ENCODE measurements at places on chromosomes 16 and 17. TPM values are rescaled to one million over a fixed set of nuclear protein-coding genes. Genes with fewer than 3 reads are reported as not detected.

- no peaks in the 10 kb centered on the region for H3K4me1 ChIP-seq
- no peak overlapping the region for H3K4me3 ChIP-seq
- no peak overlapping the region for H3K27ac ChIP-seq
- H3K27me3 ChIP-seq, result no peaks in the 10 kb centered on the region
These were observed 12.7 kb upstream of the CRHR1 start for GRCh38 chr17:45771271-45771959.

DNA sequence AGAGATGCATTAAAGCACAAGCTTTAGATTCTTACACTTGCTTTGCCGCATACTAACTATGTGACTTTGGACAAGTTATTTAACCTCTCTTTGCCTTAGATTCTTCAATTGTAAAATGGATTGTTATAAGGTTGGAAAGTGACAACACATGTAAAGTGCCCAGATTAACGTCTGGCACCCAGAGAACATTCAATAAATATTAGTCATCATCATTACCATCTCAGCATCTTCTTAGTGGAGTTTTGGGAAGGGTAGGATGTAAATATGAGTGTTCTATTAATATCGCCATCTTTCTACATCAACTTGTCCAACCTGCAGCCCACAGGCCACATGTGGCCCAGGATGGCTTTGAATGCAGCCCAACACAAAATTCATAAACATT lies 27.4 kb upstream of the FAM20A start:
- H3K27me3 ChIP-seq, result no peaks in the 10 kb centered on the region
- no peaks in the 10 kb centered on the region for H3K4me1 ChIP-seq
- no peak overlapping the region for H3K27ac ChIP-seq
- no peak for DNase-seq
- H3K4me3 ChIP-seq, result no peak overlapping the region

GRCh38 chr17:41494524-41494923 lies 4.8 kb upstream of the KRT36 start:
- no peak for DNase-seq
- no peaks in the 10 kb centered on the region for H3K36me3 ChIP-seq
- H3K4me3 ChIP-seq, result no peak overlapping the region
- H3K27ac ChIP-seq, result no peak overlapping the region

DNA sequence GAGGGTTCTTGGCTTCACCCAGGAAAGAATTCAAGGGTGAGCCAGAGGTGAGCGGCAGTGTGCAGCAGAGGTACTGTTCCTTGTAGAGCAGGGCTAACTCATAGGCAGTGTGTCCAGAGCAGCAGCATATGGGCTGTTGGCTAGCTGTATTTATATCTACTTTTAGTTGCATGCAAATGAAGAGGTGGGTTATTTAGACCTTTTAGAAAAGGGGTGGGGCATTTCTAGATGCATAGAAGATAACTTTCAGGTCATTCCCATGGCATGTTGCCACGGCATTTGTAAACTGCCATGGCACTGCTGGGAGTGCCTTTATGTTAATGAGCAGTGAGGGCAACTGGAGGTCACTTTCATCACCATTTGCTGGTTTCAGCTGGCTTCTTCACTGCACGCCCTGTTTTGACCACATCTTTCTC lies 141.0 kb downstream of the STX8 start:
- no peak overlapping the region for H3K27ac ChIP-seq
- DNase-seq, result no peak
- no peaks in the 10 kb centered on the region for H3K27me3 ChIP-seq
- no peak overlapping the region for H3K4me3 ChIP-seq
- H3K36me3 ChIP-seq, result no peaks in the 10 kb centered on the region

- H3K36me3 ChIP-seq, result peaks cover 13% of the 10 kb centered on the region
- peak; percentile 71 for DNase-seq
- peaks cover 17% of the 10 kb centered on the region for H3K4me1 ChIP-seq
- peak overlapping the region; percentile 76 for H3K4me3 ChIP-seq
- H3K27ac ChIP-seq, result peak overlapping the region; percentile 99
- no peaks in the 10 kb centered on the region for H3K27me3 ChIP-seq
These were observed 13.2 kb upstream of the AURKB start for GRCh38 chr17:8223356-8224126.

GRCh38 chr16:73040735-73041402 lies 7.1 kb downstream of the ZFHX3 start:
- H3K27me3 ChIP-seq, result no peaks in the 10 kb centered on the region
- no peak overlapping the region for H3K4me3 ChIP-seq
- H3K36me3 ChIP-seq, result no peaks in the 10 kb centered on the region
- peaks cover 53% of the 10 kb centered on the region for H3K4me1 ChIP-seq
- no peak overlapping the region for H3K27ac ChIP-seq

- H3K4me3 ChIP-seq, result no peak overlapping the region
- no peaks in the 10 kb centered on the region for H3K36me3 ChIP-seq
- no peak for DNase-seq
- H3K27me3 ChIP-seq, result no peaks in the 10 kb centered on the region
These were observed 502.8 kb upstream of the GOT2 start for GRCh38 chr16:59236804-59237458.

DNA sequence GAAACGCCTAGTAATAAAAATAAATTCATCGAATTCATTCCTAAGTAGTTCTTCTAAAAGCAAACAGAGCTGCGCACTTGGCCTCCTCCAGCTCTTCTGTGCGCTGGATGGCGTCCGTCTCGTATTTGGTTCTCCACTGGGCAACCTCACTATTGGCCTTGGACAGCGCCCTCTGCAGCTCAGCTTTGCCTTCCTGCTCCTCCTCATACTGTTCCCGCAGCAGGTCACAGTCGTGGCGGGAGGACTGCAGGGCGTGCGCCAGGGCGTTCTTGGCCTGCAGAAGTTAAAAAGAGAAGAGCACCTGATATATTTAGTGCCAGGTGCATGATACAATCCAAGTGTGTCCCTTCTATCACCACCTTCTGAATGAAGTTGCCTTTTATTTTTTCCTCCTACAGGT lies 21.8 kb downstream of the MYH3 start:
- H3K4me3 ChIP-seq, result no peak overlapping the region
- no peaks in the 10 kb centered on the region for H3K27me3 ChIP-seq
- peaks cover 6% of the 10 kb centered on the region for H3K36me3 ChIP-seq
- DNase-seq, result no peak
- no peak overlapping the region for H3K27ac ChIP-seq
- H3K4me1 ChIP-seq, result no peaks in the 10 kb centered on the region

GRCh38 chr17:81866440-81867169 lies 4.5 kb downstream of the ARHGDIA start:
- peaks cover 67% of the 10 kb centered on the region for H3K36me3 ChIP-seq
- no peak overlapping the region for H3K4me3 ChIP-seq
- no peaks in the 10 kb centered on the region for H3K27me3 ChIP-seq
- H3K4me1 ChIP-seq, result peaks cover 42% of the 10 kb centered on the region
- peak overlapping the region; percentile 97 for H3K27ac ChIP-seq
- DNase-seq, result peak; percentile 56

DNA sequence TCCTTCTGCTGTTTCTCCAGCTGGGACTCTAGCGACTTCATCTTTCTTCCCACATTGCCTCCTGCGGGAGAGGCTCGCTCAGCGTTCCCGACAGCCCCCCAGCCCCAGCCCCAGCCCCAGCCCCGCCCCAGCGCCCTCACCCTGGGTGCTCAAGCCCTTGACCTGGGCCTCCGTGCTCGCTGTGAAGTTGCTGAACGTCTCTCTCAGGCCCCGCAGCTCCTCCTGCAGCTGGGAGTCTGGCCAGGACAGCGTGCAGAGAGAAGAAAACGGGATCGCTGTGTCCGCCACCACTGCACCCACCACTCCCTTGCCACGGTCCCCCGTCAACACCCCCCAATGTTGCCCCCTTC lies 2.4 kb downstream of the ASGR1 start:
- H3K27ac ChIP-seq, result no peak overlapping the region
- peak; percentile 29 for DNase-seq
- peak overlapping the region; percentile 41 for H3K4me3 ChIP-seq
- no peaks in the 10 kb centered on the region for H3K36me3 ChIP-seq
- H3K27me3 ChIP-seq, result no peaks in the 10 kb centered on the region

GRCh38 chr17:42803074-42803883 lies 4.6 kb downstream of the CNTD1 start:
- H3K27ac ChIP-seq, result no peak overlapping the region
- DNase-seq, result no peak
- no peaks in the 10 kb centered on the region for H3K27me3 ChIP-seq
- H3K36me3 ChIP-seq, result no peaks in the 10 kb centered on the region
- no peak overlapping the region for H3K4me3 ChIP-seq

GRCh38 chr17:47705536-47706530 lies 11.9 kb downstream of the TBKBP1 start:
- no peak for DNase-seq
- H3K4me3 ChIP-seq, result no peak overlapping the region
- peak overlapping the region; percentile 39 for H3K27ac ChIP-seq
- H3K27me3 ChIP-seq, result no peaks in the 10 kb centered on the region

- H3K4me1 ChIP-seq, result no peaks in the 10 kb centered on the region
- DNase-seq, result no peak
- no peak overlapping the region for H3K27ac ChIP-seq
- H3K4me3 ChIP-seq, result no peak overlapping the region
- H3K27me3 ChIP-seq, result no peaks in the 10 kb centered on the region
These were observed 262.6 kb upstream of the MYOCD start for GRCh38 chr17:12402963-12403622.

- H3K36me3 ChIP-seq, result no peaks in the 10 kb centered on the region
- H3K4me3 ChIP-seq, result no peak overlapping the region
- H3K27me3 ChIP-seq, result peaks cover 2% of the 10 kb centered on the region
- no peak for DNase-seq
These were observed 9.4 kb downstream of the PPY start for GRCh38 chr17:43932923-43933322.

- H3K36me3 ChIP-seq, result no peaks in the 10 kb centered on the region
- H3K4me3 ChIP-seq, result no peak overlapping the region
- H3K27me3 ChIP-seq, result no peaks in the 10 kb centered on the region
- no peaks in the 10 kb centered on the region for H3K4me1 ChIP-seq
- H3K27ac ChIP-seq, result no peak overlapping the region
These were observed 5.5 kb downstream of the C16orf96 start for GRCh38 chr16:4561596-4561995.

GRCh38 chr17:79648181-79648831 lies 37.5 kb upstream of the RBFOX3 start:
- no peaks in the 10 kb centered on the region for H3K27me3 ChIP-seq
- no peaks in the 10 kb centered on the region for H3K4me1 ChIP-seq
- no peak for DNase-seq

DNA sequence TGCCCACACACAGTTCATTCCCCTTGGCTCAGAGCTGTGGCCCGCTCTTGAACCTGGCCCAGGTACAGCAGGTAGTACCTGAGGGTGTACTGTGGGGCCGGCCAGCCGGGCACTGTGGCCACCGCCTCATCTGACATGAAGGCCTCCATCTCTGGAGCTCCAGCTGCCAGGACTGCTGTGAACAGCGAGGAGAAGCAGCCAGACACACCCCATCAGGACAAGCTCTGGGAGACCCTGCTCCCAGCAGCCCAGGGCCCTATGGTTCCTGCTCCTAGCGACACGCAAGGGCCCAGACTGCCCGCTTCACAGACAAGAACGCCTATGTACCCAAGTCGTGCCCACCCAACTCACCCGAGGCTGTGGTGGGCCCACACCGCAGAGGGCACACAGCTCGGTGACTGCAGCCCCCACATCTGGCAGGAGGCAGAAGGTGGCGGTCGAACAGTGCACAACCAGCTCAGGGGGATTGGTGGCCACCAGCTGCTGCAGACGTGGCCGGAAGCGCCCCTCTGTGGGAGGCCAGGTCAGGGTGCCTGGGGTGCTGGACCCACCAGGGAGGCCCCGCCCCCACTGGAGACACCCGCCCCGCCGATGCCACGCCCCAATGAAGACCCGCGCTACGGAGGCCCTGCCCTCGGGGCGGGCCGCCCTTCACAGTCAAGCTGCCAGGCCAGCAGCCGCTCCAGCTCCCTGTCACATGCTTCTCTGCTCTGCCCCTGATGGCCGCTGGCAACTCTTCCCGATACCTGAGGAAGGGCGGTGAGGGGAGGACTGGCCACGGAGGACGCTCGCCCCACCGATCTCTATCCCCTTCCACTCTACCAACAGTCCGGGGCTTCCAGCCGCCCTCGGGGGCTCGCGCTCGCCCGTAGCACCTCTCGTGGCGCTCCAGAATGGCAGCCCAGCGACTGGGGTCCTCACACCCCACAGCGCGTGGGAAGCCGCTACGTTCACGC lies 1.1 kb upstream of the STUB1 start:
- peaks cover 23% of the 10 kb centered on the region for H3K36me3 ChIP-seq
- DNase-seq, result peak; percentile 91
- H3K4me3 ChIP-seq, result peak overlapping the region; percentile 27
- H3K27ac ChIP-seq, result peak overlapping the region; percentile 91
- no peaks in the 10 kb centered on the region for H3K27me3 ChIP-seq

- H3K27me3 ChIP-seq, result no peaks in the 10 kb centered on the region
- H3K4me3 ChIP-seq, result no peak overlapping the region
- H3K4me1 ChIP-seq, result peaks cover 18% of the 10 kb centered on the region
These were observed 46.5 kb upstream of the CDRT4 start for GRCh38 chr17:15513856-15514459.

DNA sequence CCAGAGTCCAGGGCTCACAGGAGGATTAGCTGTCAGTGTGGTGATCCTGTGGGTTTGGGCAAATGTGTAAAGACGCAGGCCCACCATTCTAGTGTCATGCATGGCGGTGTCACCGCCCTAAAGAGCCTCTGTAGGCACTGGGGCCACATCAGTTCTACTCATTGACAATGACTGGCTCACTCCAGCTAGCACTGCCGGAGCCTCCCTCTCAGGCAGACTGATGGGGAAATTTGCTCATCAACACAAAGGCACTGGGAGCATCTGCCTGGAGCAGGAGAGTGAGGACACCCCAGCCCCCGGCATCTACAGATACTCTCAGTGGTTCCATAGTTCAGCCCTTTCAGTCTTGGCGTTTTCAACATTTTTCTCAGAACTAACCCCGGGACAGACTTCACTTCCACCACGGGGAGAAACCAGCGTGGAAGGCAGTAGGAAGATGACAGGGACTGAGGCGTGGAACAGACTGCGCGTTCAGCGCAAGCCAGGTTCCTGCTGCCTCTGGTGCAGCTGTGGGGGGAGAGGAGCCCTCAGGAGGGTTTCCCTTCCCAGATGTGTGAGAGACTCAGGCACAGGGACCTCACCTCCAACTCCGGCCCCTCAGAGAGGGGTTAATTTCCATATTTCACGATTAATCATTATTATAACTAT lies 256.6 kb downstream of the RBFOX3 start:
- no peaks in the 10 kb centered on the region for H3K4me1 ChIP-seq
- DNase-seq, result no peak
- no peak overlapping the region for H3K27ac ChIP-seq
- H3K27me3 ChIP-seq, result no peaks in the 10 kb centered on the region
- H3K4me3 ChIP-seq, result no peak overlapping the region

DNA sequence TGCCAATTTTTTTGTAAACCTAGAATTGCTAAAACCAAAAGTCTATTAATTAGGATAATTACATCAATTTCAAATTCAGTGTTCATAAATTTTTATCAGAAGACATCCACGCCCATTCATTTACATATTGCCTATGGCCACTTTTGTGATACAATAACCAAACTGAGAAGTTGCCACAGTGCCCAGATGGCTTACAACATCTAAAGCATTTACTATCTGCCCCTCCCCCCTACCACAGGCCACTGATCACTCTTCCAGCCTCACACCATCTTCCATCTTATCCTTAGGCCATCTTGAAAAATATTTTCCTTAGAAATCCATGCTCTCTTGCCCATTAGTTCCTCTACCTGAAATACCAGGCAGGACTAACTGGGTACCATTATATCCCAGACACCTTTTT lies 6.3 kb upstream of the PRKAR1A start:
- DNase-seq, result no peak
- no peak overlapping the region for H3K27ac ChIP-seq
- H3K4me3 ChIP-seq, result no peak overlapping the region
- no peaks in the 10 kb centered on the region for H3K36me3 ChIP-seq

TP53TG3 gene
- total RNA-seq, result not detected

SOX15 gene
- 1.5 TPM for total RNA-seq

MFAP4 gene
- total RNA-seq, result 24.1 TPM

CHD9 gene
- 55.6 TPM for total RNA-seq

CDR2 gene
- total RNA-seq, result 21.4 TPM

KRT40 gene
- total RNA-seq, result 0.24 TPM

MEIOB gene
- total RNA-seq, result 0.54 TPM

CACNB1 gene
- 56.2 TPM for total RNA-seq

ZP2 gene
- total RNA-seq, result not detected

PLEKHG4 gene
- 20.8 TPM for total RNA-seq

PMFBP1 gene
- 1.7 TPM for total RNA-seq

ZNF597 gene
- 0.78 TPM for total RNA-seq

Measured in upper lobe of left lung (tissue), 6 donors.